Pons (tissue), 1 donor: ENCODE measurements at places on chromosomes 5 and 9.
A peak's percentile ranks its signal among the peaks of the same experiment; 100 is the strongest.

GRCh38 chr5:6405591-6405990, 27.2 kb upstream of the MED10 start:
- no peak for DNase-seq

DNA sequence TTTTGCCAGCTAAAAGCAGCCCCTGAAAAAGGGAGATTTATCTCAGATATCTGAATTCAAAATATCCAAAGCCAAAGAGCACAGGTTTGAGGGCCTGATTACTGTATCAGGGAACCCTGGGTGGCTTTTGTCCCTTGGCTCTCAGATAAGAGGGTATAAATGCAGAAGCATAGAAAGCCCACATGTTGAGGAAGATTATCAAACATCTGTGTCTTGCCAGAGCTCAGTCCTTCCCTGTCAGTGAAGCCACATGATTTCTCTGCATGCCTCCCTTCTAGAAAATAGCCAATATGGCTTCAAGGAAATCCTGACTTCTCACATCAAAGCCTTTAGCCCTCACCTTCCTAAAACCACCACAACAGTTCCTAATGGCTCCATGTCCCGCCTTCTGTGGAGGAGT, 408.0 kb upstream of the DMAC1 start:
- DNase-seq, result no peak

GRCh38 chr5:36679221-36679989, 73.0 kb downstream of the SLC1A3 start:
- no peak for DNase-seq

GRCh38 chr9:5278486-5278885, 26.0 kb downstream of the RLN2 start:
- DNase-seq, result no peak

- DNase-seq, result no peak
Observed at GRCh38 chr5:59186623-59187022, 603.7 kb downstream of the RAB3C start.

DNA sequence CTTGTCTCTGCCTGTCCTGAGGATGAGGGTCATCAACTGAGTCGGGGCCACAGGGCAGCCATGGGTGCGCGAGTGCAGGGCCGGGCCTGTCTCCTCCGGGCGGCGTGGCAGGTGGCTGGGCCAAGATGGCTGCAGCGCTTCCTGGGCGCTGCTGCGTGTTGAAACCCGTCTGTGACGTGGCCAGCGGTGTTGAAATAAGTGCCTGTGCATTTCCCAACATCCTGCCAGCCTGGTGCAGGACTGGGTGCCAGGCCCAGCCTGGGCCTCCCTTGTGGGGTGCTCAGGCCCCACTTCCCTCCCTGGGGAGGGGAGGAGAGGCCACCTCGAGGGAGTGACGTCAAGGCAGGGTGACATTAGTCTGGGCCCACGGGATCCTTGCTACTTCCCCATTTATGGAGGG, 45.5 kb downstream of the RXRA start:
- DNase-seq, result peak; percentile 73

- no peak for DNase-seq
Observed at GRCh38 chr5:67263656-67264408, 67.2 kb upstream of the CD180 start.

DNA sequence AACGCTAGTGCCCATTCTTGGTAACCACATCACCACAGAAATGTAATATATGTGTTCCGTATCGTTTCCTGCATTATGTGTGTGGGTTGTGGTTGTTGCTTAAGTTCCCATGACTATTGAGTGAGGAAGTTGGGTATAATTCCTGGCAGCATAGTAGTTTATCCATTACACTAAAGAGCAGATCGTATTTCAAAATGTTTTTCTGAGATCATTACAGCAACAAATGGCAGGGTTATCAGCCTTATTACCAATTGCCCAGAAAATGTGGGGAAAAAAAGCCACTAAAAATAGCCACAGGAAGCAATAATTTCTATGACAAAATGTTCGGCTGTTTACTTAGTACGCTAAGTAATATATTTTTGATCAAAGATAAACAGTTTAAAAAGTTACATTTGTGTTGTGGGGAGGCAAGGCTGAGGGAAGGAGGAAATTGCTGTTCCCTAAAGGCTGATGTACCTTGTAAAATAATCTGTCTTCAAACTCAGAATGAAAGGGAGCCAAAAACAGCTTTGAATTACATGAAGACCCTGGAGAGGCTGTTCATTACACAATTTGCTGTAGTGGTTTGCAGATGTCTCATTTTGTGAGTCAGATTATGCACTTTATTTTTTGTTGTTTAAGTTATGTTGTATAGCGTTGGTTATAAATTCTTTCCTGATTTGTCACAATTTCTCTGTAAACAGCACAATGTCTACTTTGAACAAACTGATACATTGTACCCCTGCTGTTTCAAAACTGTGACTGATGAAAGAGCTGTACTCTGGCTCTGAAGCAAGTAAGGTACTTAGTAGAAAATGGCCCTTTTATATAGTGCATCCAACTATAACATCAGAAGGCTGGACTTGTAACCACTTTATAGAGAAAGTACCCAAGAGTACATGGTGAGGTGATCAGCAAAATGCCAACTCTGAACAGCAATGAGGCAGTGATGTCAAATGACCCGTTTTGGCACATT, 1028.5 kb downstream of the NR2F1-AS1 start:
- no peak for DNase-seq

- DNase-seq, result no peak
Observed at GRCh38 chr9:126424511-126424910, 97.9 kb downstream of the MVB12B start.

DNA sequence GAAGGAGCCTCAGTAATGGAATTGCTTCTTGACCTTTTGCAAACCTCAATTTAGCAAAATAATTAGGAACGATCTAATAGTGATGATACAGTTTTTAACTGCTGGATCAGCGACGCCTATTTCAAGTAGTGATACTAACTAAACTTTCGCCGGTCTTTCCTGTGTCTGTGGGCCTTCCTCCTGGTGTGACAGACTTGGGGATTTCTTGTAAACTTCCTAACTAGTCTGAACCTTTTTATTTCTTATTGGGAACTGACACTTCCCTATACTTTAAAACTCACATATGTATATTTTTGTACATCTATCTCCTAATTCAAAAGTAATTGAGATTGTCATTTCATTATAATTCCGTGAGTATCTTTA, 15.2 kb downstream of the ITGA1 start:
- DNase-seq, result no peak

DNA sequence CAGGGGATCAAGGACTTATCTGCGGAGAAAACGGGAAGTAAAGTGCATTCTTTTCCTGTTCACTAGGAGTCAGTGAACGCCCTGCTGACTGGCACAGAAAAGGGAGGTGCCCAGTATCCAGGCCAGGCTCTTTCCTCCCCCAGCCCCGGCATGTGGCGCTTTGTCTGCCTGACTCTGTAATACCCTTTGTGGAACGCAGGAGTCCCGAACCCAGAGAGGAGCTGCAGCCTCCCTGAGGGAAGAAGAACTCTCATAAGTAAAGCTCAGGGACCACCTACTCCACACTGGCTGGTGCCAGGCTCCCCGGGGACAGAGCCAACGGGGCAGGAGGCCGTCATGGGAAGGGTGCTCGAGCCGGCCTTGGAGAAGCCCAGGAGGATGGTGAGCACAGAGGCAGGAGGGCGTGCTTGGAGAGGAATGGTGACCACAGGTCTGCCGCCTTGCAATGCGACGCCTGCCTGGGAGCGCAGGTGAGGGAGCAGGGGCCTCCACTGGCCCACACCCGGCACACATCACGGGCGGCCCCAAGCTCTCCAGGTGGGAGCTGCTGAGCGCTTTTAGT, 31.5 kb downstream of the VAV2 start:
- peak; percentile 2 for DNase-seq

- no peak for DNase-seq
Observed at GRCh38 chr5:151159649-151160373, 2.2 kb upstream of the ANXA6 start.

DNA sequence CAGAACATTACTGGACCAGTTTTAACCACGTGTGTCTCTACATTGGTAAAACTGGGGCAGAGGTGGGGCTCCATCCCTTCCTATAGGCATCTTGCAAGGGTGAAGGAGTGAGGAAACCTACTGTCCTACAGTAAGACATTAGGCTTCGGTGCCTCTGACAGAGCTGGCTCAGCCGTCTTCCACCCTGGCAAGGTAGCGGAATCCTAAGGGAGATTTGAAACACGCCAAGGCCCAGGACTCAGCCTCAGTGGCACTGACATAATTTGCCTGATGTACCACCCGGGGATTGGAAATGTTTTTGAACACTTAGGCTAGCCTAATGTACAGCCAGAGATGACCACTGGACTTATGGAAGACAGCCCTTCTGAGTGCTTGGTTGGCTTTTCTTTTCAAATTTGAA, 329.7 kb upstream of the IRX1 start:
- DNase-seq, result no peak

- no peak for DNase-seq
Observed at GRCh38 chr9:33234511-33235467, 5.2 kb upstream of the SPINK4 start.

- DNase-seq, result no peak
Observed at GRCh38 chr9:23743036-23743435, 83.0 kb downstream of the ELAVL2 start.

DNA sequence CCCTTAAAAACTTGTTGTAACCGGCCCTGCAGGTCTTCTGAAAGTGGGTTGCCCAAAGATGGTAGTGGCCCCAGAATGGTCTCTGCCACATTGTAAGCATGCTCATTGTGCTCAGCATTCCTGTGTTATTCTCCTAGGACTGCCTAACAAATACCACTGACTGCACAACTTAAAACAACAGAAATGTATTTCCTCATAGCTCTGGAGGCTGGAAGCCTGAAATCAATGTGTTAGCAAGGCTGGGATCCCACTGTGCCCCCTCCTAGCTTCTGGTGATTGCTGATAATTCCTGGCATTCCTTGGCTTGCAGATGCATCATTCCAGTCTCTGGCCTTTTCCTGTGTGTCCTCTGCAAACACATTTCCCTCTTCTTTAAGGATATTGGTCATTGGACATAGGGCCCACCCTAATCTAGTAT, 3.4 kb upstream of the GCNT4 start:
- DNase-seq, result no peak

- DNase-seq, result no peak
Observed at GRCh38 chr9:89427621-89428221, 70.2 kb downstream of the SEMA4D start.

GRCh38 chr9:110844121-110844520, 175.5 kb downstream of the MUSK start:
- no peak for DNase-seq

- DNase-seq, result no peak
Observed at GRCh38 chr9:3793971-3794383, 268.2 kb upstream of the RFX3 start.

DNA sequence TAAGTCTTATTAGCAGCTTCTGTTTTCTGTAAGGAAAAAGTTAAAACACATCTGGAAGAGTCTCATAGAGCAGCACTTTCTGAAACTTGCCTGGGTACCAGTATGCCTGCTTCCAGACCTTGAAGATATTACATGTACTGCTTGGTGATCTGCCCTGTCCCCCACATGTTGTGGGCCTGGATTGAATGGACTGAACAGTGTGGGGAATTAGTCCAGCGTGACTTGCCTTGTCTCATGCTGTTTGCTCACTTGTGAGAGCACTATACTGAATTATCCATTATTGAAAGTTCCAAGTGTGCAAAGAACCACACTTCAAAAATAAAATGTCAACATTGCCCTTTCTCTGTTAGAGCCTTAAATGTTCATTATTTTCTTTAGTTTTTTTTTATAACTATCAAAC, 8.9 kb downstream of the CTNNA1 start:
- peak; percentile 44 for DNase-seq

DNA sequence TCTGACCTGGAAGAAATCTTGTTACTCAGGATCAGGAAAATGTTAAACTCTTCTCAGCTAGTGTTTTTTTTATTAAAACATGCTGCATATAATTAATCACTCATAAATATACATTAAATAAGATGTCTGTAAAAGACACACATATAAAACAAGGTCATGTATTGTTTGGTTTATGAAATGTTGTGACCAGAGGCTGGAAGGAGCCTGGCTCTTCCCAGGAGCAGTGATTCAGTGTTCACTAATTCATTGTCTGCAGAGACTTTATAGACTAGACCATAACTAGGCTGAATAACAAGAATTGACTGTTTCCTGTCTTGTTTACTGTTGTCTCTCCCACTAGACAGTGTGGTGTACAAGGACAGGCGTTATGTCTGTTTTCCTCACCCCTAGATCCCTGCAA, 49.1 kb upstream of the ANKRD55 start:
- no peak for DNase-seq

DNA sequence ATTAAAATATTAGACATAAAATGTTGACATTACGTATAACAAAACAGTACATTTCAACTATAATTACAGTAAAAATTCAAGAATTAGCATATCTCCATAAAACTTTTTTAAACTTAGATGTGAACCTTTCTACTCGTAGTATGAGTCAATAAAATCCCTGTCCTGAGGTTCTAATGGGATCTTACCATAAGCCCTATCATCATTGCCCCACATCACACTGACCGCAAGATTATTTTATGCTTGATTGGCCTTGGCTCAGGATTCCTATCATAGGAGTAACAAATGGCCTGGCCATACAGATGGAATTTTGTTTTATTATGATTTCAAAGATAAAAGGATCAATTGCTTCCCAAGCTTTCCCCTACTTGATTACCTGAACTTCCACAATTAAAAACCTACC, 238.3 kb downstream of the MEF2C start:
- no peak for DNase-seq

- no peak for DNase-seq
Observed at GRCh38 chr5:95797301-95797700, 25.2 kb downstream of the GLRX start.

GRCh38 chr9:137370865-137371520, 52.0 kb downstream of the EXD3 start:
- DNase-seq, result peak; percentile 29

- DNase-seq, result no peak
Observed at GRCh38 chr5:138645778-138646575, 70.8 kb upstream of the HSPA9 start.

GRCh38 chr5:3853362-3853761, 257.7 kb downstream of the IRX1 start:
- no peak for DNase-seq

GRCh38 chr5:53399926-53400697, 80.3 kb upstream of the FST start:
- no peak for DNase-seq

DNA sequence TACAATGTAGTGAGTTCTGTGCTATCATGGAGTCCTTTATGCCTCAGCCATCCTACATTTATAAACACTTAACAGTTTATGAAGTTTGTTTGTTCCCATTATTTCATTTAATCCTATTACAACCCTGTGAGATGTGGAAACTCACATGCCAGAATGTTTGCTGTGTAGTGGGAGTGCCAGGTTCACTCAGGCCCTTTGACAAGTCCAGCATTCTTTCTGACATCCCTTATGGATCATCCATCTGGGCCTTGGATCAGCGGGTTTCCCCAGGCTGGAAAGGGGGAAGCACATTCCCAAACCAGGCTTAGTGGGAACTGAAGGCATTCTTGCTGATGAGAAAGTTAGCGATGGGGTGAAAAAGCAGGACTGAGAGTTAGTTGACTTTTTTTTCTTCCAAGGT, 128.1 kb upstream of the OTULINL start:
- no peak for DNase-seq

DNA sequence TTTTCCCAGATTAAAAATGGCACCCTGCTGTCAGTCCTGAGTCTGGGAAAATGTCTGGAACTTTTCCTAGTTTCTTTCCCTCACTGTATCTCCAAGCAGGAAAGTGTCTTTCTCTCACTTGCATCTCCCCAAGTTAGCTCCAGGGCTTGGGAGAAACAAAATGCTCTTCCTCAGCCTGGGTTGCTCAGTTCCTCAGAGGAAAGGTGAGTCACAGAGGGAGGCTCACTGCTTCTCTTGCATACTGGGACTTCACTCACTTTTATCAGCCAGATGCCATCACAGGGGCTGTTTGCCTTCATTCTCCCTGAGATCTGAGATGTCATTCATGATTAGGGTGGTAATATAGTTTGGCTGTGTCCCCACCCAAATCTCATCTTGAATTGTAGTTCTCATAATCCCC, 519.9 kb downstream of the SEMA5A start:
- no peak for DNase-seq
